Activated CD4-positive, alpha-beta T cell treated with anti-CD3 and anti-CD28 coated beads, Interleukin-2, amount 50 U/mL, for 24 hours (primary cell): ENCODE measurements at places on chromosomes 13 and 19.

GRCh38 chr13:113116871-113117271, 5.7 kb upstream of the F10 start:
- no peak for DNase-seq

GRCh38 chr13:105139380-105140285, 1395.8 kb downstream of the EFNB2 start:
- peak; percentile 59 for DNase-seq

GRCh38 chr19:46542428-46543230, 47.0 kb upstream of the PNMA8B start:
- DNase-seq: peak; percentile 61

- no peak for DNase-seq
These were observed 99.4 kb downstream of the MIPEP start for GRCh38 chr13:23789576-23790346.

- DNase-seq: no peak
These were observed 194.8 kb upstream of the ARGLU1 start for GRCh38 chr13:106762708-106763107.

DNA sequence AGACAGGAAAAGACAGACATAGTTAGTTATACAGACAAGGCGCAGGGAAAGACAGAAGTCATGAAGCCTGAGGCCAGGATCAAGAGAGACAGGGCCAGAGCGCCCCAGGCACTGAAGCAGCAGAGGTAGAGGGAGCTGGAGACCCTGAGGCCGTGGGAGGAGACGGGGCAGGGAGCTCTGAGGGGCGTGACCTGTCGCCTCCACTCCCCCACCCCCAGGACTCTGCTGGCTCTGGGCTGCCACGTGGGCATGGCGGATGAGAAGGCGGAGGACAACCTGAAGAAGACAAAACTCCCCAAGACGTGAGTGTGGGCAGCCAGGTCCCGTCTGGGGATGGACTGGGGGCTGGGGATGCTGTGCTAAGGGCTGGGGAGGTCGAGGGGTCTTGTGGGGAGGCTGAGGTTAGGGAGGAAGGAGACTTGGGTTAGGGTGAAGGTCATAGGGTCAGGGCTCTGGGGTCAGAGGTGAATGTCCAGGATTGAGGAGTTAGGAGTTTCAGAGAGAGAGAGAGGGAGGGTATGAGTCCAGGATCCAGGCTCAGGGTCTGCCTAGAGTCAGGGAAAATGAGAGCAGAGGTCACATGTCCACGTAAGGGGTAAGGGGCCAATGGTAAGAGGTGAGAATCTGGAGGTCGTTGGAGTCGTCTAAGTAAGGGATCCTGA, 31.1 kb downstream of the RYR1 start:
- no peak for DNase-seq

GRCh38 chr19:11338121-11338520, 1.3 kb downstream of the RAB3D start:
- no peak for DNase-seq

- DNase-seq: no peak
These were observed 2.1 kb downstream of the FGF9 start for GRCh38 chr13:21672796-21673538.

DNA sequence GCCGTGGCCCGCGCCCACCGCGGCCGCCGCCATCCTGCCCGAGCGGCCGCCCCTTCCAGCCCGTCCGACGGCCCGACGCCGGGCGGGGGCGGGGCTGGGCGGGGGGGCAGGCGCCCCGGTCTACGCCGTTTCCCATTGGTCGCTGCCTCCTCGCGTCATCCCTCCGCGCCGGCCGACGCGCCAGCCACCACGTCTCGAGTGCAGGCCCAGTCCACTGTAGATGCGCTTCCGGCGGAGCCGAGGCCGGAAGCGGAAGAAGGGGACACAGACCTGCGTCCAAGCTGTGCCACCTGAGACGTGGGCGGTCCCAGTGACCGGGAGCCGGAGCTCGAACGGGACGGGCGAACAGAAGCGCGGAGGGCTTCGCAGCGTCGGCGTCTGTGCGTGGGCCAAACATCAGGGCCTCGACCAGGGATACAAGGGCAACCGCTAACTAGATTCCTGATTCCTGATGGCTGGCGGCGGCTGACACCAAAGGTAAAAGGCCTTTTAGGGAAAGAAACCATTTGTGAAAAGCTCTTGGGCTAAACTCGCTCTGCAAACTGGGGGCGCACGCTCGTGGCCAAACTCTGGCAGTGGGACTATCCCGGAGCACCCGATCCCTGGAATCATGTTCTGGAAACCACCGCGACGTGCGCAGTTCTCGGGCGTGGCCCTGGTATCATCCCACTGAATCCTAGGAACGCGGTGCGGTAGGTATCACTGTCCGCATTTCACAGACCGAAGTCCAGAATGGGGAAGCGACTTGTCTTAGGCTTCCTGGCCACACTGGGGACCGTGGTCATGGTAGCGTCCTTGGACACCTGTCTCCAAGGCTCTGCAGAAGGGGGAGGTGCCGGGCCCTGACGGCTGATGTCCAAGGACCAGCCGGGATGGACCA, at the start of gene SLC35E1:
SLC35E1 (minus strand) TSS at position 84 of the 880 bp plus-strand sequence; CDS start at position 33, 51 bp downstream.
- peak; percentile 83 for DNase-seq

DNA sequence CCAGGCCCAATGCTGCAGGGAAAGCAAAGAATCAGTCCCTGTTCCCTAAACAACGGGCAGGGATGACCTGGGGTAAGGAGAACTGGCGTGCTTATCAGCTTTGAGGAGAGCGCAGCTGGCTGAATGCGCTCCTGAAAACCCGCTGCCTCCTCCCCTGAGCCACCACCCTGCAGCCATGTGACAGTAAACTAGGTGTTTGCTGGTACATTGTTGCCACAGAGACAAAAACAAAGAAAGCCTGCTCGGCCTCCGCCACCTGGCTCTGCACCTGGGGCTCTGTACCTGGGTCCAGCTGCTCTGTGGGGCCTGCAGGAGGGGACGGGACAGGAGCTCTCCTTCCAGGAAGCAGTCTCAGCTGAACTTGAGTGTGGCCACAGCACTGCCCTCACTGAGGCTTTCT, 21.8 kb downstream of the MCF2L start:
- no peak for DNase-seq

DNA sequence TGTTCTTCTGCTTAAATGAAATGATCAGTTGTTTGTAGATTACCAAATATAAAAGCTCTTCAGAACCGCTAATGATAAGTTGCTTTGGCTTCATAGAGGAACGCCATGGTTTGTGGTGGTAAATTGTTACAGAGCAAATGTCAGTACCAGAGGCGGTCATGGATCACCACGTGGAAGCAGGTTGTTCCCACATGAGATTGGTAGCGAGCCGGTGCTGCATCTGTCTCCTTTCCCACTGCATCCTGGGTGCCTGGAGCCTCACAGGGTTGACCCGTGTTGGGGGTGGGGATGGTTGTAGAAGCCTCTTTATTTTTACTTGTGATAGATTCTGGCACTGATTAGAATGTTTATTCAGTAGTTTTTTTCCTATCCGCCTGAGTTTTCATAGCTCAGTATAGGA, 14.7 kb downstream of the GARRE1 start:
- no peak for DNase-seq

DNA sequence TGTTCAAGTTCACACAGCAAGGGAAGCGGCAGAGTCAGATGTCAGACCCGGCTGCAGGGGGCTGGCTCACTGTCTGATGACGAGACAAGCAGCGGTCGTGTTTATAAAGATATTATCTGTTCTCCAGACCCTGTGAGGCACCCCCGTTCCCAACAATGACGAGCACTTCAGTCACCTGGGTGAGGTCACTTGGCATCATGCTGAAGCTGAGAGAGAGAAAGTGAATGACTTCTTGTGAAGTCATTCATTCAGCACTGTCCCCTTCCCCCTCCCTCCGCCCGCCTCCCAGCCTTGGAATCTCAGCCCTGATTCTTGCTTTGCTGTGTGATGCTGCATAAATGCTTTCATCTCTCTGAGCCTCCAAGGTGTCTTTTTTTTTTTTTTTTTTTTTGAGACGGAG, 4.9 kb upstream of the LYPD3 start:
- peak; percentile 6 for DNase-seq

- no peak for DNase-seq
These were observed 5.6 kb downstream of the SIGLEC7 start for GRCh38 chr19:51147663-51148062.

DNA sequence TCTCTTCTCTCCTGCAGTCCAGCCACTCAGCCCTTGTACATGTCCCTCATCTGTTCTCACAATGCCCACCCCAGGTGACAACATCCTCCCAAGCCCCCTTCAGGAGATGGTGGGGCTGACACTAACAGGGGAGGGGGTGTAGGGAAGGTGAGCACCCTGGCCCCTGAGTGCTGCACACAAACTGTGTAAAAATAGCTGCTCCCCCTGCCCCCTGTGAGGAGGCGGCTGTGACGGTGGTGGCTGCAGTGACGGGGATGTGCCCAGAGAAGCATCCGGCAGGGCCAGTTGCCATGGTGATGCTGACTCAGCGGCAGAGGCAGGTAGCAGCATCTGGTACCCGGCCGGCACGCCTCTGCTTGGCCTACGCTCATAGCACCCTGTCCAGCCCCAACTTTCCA, 13.0 kb upstream of the JUND start:
- no peak for DNase-seq

GRCh38 chr13:41460074-41460465, 2.7 kb downstream of the RGCC start:
- DNase-seq: no peak

DNA sequence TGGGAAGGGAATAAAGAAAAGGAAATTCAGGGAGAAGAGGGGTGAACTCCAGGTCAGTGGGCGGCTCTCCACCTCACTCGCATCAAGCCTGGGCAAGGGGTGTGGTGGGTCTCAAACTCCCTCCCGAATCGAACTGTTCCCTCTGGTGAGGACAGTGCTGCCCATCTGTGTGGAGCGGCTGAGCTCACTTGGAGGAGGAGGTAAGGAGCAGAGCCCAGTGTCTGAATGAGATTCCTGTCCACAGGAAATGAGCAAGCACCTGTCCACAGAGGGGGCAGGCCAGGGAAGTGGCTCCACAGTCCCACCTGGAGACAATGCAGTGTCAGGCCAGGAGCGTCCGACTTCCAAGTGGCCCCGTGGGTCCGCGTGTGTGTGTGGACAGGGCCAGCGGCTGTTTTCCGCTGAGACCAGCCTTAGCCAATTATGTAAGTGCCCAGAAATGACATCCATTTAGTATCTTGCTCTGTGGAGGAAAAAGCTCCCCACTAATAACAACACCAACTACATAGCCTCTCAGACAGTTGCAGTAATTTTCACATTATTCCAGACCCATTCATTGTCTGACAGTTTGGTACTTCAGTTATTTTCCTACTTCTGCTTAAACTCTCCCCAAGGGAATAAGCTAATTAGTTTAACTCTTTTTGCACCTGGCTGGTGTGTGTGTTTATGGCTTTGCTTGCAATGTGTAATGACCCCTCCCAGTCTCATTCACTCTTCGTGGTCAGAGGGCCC, 114.6 kb downstream of the SOX1 start:
- no peak for DNase-seq

DNA sequence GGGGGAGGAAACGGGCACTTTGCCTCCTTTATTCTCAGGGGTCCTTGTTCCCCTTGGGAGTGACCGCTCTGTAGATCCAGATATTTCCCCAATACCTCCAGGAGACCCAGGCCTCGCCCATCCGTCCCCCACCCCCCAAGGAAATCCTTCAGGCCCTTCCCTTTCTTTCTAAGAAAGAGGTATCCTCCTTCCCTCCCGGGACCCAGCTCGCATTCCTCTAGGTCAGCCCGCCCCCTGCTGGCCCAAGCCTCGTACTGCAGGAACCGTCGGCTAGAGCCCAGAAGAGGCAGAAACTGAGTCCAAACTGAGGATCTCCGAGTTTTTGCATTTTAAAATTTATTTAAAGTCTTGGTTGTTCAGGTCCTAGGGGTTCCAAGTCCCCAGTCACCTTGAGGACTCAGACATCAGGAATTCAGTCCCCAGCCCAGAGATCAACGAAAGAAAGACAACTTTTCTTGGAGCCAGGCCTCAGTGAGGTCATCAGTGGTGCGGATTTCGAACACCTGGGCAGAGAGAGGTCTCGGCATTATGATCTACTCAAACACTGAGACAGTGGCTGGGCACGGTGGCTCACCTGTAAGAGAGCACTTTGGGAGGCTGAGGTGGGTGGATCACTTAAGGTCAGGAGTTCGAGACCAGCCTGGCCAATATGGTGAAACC, 7.5 kb upstream of the LRFN1 start:
- peak; percentile 76 for DNase-seq

DNA sequence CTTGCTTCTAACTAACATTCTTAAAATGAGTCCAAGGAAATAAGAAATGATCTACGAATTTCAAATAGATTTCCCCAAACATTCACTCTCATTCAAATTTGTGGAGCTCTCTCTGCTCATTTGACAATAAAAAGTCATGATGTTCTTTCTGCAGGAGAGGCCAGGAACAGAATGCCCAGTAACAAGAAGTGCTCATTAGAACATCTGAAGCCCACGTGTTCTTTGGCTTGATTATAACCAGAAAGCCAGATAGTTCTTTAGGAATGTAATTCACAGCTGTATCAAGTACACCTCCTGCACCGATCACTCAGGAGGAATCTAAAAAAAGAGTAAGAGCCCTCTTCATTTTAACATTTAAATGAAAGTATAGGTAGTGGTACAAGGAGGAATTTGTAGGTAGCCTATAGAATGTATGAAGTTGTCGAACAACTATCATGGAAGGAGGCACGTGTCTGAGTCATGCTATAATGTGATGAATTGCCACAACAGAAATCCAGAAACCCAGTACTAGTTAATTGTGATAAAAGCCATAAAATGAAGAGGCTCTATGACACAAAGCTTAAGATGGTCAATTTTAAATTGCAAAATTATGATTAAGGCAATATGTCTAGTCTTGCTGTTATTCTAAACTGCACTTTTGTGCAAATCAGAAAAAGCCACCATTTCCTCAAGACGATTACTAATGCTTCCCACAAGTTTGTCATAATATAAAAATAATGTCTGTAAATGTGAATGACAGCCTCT, 12.8 kb downstream of the MEDAG start:
- no peak for DNase-seq

DNA sequence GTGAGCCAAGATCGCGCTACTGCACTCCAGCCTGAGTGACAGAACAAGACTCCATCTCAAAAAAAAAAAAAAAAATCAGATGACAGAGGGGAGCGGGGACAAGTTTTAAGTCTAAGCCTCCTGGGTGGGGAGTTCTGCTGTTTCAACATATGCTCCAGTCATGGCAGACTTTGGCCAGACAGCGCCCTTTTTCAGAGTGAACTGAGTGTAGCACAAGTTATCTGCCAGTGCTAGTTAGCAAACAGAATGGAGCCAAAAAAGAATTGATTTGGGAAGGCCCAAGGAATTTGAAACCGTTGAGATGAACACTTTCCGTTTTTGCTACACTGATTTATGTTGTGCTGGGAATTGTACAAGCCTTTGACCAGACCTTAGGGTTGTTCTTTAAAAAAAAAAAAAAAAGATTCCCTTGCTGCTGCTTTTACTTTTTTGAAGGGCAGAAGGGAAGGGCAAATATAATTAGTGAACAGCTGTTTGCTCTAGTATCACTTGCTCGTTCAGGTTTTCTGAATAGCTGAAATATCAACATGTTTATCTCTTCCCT, 5.7 kb downstream of the ACTN4 start:
- DNase-seq: no peak
